ENCODE measurements at places on chromosomes 12 and 14.

- DNase-seq = no peak
Observed at GRCh38 chr14:36176524-36176923, at the start of gene PTCSC3. Gene PTCSC3 (minus strand): TSS chr14:36176722.

DNA sequence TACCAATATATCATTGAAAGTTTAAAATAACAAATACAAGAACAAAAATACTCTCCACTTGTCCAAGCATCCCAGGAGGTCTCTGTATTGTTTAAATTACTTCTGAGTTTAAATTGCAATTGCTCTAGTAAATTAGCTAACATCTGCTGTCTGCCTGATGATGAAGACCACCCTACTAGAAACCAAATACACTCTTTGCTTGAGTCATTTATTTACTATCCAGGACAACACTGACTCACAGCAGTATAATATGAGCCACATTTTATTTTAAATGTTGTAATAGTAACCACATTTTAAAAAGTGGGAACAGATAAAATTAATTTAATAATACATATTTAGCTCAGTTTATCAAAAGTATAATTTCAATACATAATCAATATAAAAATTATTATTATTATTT lies 62.9 kb upstream of the EEA1 start:
- DNase-seq = no peak

DNA sequence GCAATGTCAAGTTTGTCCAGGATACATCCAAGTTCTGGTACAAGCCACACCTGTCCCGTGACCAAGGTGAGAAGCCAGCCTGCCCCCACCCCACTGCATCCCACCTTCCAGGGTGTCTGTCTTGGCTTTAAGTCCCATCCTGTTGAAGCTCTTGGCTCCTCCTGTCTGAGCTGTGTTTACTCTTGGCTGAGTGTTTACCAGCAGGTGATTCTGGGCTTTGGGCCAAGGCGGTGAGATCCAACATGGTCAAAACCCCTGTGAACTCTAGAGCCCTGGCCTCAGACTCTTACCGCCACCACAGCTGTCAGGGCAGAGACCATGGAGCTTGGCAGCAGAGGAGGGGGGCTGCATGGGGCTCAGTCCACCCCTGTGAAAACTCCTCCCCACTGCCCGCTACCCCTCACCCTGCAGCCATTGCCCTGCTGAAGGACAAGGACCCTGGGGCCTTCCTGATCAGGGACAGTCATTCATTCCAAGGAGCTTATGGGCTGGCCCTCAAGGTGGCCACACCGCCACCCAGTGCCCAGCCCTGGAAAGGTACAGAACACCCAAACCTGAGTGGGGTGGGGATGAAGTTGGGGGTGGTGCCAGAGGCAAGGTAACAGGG lies 11.6 kb downstream of the TNS2 start:
- no peak for DNase-seq

DNA sequence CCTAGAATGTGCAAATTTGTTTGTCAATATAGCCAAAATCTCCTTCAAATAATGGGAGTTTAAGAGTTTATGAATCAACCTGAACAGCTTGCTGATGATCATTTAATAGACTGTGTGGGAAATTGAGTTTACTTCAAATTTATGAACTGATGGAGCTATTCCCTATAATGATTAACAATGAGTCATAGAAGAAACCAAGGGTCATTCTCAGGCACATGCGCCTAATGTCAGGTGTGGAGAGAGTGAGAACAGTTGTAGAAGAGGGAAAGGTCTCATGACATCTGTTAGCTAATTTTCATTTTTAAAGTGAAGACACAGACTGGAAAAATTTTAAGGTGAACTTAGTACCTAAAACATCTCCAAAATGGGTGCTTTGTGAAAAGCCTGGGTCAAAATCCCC lies 191.8 kb downstream of the BMP4 start:
- no peak for DNase-seq

DNA sequence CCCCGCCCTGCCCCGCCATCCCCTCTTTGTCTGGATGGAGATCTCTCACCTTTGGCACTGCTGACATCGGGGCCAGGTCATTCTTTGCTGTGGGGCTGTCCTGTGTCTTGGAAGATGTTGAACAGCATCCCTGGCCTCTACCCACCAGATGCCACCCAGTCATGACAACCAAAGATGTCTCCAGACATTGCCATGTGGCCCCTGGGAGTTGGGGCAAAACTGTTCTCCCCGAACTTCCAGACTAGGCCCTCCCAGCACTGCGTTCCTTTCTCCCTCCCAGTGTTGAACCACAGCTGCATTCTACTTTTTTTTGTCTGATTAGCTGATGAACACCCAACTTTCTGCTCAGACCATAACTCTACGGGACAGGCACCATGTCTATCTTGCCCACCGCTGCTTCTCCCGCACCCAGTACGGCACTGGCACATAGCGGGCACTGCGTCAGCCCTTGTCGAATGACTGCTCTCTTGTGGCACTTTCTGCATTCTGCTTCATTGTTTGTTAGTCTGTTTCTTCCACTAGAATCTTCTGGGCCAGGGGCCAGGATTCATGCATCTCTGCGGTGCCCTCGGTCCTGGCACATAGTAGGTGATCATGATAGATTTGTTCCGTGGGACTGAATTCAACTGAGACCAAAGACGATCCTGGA lies 13.1 kb upstream of the MYL2 start:
- DNase-seq = no peak

GRCh38 chr14:80381807-80382363 lies 170.6 kb upstream of the DIO2 start:
- DNase-seq = no peak

DNA sequence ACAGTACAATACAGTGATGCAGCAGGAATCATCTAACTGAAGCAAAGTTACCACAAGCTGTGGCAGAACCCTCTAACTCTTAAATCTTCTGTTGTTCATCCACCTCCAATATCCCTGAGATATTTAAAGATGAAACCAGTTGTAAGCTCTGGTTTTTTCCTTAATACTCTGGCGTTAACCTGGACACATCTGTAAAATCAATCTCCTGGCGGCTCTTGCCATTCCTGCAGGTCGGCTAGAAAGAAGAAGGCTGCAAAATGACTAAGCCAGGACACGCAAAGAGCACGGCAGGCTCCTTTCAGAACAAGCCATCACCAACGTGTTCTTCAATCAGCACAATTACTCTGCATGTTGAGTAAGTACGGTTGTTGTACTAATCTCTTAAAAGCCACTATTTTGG lies 309.3 kb downstream of the MED13L start:
- DNase-seq = no peak

GRCh38 chr12:31682136-31682962 lies 22.9 kb downstream of the ETFBKMT start:
- peak; percentile 77 for DNase-seq

DNA sequence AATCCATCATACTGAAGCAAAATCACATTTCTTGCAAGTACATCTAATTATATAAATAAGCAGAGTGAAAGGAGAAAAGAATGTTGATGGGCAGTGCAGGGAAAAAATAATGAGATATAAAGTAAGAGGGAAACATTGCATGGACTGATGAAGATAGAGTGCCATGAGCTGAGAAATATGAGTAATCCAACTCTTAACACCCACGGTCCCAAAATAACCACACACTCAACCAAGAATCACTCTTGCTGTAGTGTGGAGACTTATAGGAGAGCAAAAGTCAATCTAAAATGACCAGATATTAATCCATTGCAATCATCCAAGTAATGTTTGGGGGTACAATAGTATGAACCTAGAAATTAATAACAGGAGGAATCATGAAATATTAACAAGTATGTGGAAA lies 40.2 kb downstream of the MYF5 start:
- no peak for DNase-seq

DNA sequence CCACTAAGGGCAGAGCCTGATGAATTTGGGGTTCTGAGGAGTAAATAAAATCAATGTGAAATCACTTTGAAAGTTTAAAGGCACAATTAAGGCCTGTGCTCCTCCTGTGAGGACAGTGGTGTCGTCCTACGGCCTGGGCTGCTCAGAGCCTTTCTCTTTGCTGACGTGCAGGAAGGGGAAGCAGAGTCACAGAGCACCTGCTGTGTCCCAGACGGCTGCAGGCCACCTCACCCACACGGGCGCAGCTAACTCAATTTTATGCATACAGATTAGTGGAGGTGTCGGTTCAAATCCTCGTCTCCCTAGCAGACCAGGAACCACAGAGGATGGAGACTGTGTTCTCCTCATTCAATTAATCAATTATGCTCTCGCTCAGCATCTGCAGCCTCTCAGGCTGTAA lies 11.4 kb upstream of the DLK1 start:
- no peak for DNase-seq

DNA sequence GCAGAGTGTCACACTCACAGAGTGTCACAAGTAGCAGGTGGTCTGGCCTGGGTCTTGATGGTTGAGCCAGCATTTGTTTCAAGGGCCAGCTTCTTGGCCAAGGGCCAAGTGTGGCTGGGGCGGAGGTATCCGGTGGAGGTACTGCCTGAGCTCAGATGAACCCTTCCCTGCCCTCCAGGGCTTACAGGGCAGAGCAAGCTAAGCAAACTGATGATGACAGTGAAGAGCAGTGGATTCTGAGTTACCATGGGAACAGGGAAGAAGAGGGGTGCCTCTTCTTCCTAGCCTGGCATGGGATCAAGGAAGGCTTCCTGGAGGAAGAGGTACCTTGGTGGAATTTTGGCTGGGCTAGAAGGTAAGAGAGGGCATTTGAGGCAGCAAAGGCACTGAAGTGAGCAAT lies 35.7 kb downstream of the MVK start:
- DNase-seq = no peak

DNA sequence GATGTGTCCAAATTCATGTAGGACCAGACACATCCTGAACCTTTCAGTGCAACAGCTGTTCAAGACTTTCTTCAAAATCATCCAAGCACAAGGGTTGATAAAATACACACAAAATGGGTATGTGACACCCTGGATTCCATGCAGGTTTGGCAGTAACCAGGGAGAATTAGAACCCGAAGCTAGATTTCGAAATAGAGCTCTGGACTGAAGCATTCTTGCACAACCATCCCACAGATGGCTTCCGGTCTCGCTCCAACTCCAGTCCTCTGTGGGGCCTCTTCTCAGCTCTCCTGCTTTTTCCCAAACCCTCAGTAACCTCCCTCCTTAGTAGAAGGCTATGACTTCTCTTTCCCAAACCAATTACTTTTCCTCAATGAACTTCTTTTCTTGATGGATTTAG lies 171.3 kb downstream of the TTC7B start:
- DNase-seq = no peak

DNA sequence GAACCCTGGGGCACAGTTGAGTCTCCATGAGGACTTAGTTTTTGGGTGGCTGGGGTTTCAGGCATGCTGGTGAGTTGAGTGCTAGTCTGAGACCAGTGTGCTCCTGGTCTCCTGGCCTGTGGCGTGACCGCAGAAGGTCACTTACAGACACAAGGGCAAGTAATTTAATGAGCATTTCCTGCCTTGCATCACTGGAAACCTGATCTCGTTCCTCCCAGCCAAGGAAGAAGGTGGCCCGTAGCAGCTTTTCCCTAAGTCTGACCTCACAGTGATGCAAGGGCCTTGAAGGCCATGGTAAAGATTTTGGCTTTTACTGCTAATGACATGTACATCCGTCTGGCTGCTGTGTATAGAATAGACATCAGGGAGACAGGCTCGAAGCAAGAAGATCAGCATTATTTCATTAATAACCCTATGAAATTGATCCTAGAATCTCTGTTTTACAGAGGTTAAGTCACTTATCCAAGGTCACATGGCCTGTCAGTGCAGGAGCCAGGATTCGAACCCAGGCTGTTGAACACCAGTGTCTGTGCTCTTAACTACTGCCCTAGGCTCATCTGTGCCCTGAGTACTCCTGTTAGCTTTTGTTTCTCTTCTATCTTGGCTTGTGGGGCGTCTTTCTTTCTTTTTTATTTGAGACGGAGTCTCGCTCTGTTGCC lies 4.6 kb downstream of the TMEM120B start:
- DNase-seq = peak; percentile 49

DNA sequence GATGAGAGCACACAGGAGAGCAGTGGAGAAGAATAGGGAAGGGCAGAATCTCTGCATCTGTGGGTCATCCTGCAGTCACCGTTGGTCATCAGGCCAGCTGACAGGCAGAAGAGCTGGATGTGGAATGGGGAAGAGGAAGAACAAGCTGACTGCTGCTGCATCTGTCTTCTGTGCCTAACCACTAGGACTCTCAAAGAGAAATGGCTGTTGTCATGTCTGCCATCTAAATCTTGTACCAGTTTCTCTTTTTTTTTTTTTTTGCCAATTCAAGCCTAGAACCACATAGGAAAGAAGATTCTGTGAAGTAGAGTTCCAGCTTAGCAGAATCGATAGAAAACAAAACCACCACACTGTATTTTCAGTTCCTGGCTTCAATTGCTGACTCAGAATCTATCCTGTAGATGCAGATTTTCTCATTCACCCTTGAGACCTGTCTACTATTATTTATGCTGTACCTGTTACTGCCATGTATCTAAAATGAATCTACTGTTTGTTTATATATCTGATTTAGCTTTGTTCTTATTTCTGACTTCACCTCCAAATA lies 421.9 kb upstream of the PRICKLE1 start:
- no peak for DNase-seq

DNA sequence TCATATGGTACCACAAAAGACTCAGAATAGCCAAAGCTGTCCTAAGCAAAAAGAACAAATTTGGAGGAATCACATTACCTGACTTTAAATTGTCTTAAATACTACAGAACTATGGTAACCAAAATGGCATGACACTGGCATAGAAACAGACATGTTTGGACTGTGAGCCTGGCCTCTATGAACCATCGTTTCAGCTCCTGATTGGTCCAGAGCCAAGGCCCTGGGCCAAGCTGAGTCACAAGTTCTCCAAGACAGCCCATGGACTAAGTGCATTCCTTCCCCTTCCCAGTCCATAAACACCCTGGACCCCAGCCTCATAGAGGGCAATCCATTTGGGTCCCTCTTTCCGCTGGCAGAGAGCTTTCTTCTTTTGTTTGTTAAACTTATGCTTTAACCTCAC lies 12.1 kb upstream of the PRR4 start:
- DNase-seq = no peak

- no peak for DNase-seq
Observed at GRCh38 chr12:22969521-22969920, 344.6 kb downstream of the ETNK1 start.

- DNase-seq = no peak
Observed at GRCh38 chr12:49440035-49440434, 72.8 kb downstream of the SPATS2 start.
